NB4 (cell line): ENCODE measurements at places on chromosomes 7 and 10.

- no peak for DNase-seq
Observed at GRCh38 chr10:79231908-79232307, 115.4 kb upstream of the PPIF start.

DNA sequence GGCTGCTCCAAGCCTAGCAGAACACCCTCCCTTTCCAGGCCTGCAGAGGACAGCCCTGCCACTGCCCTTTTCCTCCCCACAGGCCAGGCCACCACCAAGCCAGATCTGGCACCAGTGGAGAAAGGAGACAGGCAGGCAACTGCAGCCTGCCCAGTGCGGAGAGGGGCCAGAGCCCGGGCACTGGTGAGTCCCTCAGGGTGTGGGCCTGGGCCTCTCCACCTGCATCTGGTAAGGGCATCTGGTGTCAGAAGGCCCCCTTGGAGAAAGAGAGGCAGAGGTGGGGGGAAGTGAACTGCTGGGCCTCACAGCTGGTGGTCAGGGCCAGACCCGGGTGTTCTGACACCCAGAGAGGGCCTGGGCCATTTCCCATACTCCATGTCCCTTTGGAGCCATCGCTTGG lies 27.9 kb downstream of the ZNF783 start:
- no peak for DNase-seq

DNA sequence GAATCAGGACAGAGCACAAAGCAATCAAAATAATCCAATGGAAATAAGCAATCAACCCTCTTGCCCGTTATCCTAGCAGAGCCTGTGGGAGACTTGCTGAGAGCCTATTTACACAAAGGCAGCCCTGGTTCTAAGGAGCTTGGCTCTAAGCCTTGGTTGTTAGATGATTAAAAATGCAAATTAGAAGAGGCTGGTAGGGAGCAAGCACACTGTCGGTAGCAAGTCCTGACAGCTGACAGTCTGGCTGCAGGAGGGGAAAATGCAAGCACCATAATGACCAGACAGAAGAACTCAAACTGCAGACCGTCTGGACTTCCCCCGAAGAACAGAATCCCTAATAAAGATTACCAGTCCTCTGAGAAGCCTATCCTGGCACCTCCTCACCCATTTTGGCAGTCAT lies 131.8 kb upstream of the CTTNBP2 start:
- no peak for DNase-seq

DNA sequence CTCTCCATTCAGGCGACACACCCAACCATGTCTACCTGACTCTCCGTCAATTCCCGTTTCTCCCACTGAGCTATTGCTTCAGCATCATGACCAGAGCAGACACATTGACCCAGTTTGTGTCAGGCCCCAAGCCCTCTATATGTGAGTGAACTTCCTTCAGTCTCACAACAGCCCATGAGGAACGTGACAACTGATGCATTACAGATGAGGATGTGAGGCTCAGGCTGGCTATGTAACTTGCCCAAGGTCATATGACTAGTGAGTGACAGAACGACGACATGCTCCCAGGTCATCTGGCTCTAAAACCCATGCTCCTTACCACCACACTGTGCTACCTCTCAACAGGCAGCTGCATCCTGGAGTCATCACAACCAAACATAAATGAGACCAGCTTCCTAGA lies 3.7 kb downstream of the TMEM140 start:
- DNase-seq, result no peak

- DNase-seq, result no peak
Observed at GRCh38 chr10:23834091-23834490, 374.8 kb upstream of the KIAA1217 start.

DNA sequence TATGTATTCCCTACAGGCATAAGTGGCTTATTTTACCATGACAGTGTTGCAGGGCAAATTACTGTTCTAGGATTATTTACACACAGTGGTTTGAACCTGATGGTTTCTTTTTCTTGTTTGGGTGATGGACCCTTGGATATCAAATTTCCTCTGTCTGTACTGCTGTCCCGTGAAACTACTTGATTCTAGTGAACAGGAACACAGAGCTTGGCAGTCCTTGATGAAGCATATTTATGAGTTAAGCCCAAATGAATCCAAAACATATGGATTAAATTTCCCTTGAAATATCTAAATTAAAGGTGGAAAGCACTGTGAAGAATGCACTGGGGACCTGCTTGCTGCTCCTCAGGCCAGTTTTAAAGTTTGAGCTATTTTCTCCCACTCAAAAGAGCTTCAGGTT lies 635.3 kb downstream of the INHBA start:
- no peak for DNase-seq

DNA sequence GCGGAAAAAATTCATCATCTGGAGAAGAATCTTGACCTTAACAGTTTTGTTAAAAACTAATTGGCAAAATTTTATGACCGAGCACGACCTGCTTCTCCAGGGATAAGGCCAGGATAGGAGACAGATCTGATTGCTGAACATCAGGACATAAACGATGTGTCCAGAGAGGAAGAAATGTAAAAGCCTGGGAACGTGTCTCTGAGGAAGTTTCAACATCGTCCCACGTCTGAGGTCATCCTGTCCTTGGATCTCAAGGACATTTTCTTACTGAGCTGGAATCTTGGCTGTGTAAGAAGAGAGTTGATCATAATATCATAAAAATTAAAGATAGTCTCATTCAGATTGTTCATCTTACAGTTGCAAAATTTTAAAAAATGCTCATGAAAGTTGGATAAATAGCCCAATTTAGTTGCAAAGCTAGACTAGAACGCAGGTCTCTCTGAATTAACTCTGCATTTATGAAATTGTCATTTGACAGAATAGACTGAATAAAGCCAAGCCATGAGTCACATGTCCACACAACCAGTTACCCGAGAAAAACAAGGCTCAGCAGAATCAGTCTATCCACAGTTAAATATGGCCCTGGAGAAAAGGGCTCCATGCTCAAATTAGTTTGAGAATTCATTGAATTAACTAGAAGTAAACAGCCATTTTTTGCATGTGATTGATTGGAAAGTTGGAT lies 120.0 kb upstream of the EGFR start:
- no peak for DNase-seq

DNA sequence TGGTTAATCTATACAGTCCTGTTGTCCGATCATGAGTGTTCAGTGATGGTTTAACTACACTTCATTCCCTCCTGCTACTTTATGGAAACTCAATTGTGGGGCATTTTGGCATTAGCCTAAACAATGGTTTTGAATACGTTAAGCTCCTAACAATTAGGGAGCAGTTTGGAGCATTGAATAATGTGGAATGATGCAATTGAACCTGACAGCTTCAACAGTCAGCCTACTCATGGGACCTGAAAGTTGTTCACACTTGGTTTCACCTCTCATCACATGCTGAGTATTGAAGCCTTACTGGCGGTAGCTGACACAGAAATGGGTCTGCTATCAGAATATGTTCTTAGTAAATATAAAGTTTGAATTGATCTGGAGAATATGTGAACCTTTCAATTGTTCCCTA lies 186.1 kb downstream of the MLLT10 start:
- DNase-seq, result no peak

- DNase-seq, result peak; percentile 64
Observed at GRCh38 chr10:89295597-89295996, 6.2 kb upstream of the IFIT2 start.

GRCh38 chr7:94431176-94431575 lies 36.5 kb downstream of the COL1A2 start:
- DNase-seq, result no peak

DNA sequence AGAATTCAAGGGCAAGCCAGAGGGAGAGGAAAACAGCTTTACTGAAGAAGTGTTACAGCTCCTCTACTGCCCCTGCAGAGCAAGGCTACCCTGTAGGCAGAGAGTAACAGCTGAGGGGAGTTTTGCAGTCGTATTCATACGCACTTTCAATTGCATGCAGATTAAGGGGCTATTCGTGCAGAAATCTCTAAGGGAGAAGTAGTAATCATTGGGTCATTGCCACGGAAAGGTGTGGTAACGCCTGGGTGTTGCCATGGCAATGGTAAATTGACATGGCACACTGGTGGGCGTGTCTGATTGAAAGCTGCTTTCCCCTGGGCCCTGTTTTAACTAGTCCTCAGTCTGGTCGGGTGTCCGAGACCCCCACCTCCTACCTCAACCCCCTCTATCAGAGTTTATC lies 227.2 kb downstream of the NSUN6 start:
- no peak for DNase-seq

GRCh38 chr7:106225856-106226255 lies 58.9 kb downstream of the NAMPT start:
- no peak for DNase-seq

DNA sequence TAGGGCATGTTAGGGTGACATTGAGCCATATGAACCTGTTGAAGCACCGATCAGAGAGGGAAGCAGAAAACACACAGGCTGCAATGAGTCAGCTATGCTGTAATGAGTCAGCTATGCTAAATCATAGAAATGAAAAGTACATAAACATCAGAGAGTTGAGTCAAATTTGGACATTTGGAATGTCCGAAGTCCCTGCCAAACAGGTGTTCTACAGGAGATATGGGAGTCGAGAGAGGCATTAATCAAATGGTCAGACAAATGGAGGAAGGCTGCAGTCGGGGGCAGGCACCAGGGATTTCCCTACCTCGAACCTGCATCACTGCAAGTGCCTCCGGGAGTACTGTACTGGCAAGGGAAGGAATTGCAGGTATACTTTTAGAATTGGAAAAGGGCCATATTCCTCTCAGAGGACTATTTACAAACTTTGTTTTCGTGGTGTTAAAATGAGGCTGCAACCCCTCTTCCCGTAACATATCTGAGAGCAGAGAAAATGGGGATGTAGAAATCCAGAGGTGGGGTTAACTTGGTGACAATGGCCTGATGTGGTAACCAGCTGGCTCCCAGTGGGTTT lies 8.8 kb upstream of the ZC3HAV1 start:
- DNase-seq, result peak; percentile 73

DNA sequence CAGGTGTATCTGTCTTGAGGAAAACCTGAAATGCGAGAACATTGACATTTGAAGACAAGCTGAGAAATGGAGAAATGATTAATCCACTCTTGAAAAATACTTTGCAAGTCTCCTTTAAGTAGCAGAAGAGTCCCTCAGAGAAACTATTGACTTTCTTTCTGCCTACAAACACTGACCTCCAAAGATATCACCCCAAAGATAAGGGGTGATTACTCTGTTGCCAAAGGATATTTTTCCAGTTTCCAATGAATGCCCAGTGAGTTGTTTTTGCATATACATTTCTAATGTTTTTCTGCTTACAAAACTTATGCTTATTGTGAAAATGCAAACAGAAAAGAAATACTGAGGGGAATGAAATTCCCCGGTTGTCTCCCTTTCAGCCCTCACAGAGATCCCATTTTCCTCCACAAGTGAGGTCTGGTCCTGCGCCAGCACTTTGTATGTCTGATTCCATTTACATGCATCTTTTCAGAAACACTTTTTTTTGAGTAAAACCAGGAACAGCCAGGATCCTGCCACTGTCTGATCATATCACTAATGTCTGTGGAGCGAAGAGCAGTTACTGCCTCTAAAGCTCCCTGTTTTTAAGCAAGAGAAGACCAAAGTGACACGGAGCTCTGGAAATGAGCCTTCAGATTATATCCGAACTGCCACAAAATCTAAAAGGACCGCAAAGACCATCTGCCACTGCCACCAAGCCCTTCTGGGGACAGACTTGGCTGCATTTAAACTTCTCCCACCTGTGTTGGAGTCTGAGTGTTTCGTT lies 82.9 kb upstream of the PDCD4 start:
- DNase-seq, result no peak

DNA sequence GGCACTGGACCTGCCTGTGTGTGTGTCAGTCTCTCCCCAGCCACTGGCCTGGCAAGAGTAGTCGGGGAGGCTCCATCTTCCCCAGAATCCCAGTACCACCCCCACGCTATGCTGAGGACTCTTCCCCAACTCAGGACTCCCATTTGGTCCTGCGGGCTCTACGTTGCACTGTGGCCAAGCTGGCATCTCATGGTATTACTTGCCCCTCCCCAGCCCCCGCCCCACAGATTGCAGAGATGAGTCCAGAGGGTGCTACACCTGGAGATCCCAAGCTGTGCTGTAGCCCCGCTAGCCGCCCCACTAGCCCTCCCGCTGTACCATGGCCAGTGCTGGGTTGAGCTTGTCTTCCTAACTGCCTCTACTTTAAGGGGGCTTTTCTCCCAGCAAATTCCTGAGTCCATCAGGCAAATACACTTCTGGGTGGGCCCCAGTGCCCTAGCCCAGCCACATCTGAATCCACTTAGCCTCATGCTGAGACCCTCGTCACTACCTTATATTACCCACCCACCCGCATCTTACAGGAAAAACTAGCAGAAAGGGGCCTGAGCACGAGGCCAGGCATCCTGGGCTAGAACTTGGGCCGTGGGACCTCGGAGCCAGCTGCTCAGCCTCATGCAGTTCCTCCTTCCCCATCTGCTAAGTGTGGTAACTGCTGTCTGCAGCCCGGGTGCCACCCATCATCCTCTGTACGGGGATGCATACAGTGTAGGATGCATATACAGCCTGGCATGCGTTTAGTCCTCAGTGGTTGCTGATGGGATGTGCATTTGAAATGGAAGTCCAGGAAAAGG lies 65.8 kb upstream of the CACUL1 start:
- DNase-seq, result no peak

GRCh38 chr7:135467207-135467711 lies 42.6 kb downstream of the CNOT4 start:
- DNase-seq, result no peak

- no peak for DNase-seq
Observed at GRCh38 chr7:29956487-29956836, 33.1 kb downstream of the SCRN1 start.

DNA sequence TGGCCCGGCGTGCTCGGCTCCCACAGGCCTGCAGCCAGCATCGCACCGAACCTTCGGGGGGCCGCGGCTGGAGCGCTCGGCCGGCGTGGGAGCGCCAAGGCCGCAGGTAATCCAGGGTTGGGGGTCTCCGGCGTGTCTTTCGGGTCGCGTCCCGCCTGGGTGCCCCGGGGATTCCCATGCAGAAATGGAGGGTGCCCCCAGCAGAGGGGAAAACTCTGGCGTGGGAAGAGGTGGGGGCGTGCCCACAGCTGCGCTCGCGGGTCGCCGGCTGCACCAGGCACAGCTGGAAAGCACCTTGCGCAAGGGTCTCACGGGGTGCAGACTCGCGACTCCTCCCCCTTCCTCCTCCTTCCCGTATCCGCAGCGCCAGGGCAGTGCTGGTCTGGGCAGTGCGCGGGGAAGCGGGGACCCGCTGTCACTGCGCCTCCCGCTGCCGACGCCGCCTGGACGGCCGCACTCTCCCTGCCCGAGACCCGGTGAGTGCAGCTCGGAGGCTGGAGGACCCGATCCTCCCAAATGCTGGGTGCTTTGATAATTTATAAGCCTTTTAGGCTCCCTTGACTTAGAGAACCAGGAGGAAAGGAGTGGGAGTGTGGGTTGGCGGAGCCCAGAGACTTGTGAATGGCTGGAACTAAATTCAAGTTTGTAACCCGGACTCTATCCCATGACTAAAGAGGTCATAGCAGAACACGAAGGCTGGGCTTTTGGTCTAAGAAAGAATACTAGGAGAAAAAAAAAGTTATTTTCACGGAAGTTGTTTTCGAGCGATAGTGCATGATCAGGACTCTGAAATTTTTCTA lies 489 bp downstream of the MAP3K8 start:
- DNase-seq, result peak; percentile 92

DNA sequence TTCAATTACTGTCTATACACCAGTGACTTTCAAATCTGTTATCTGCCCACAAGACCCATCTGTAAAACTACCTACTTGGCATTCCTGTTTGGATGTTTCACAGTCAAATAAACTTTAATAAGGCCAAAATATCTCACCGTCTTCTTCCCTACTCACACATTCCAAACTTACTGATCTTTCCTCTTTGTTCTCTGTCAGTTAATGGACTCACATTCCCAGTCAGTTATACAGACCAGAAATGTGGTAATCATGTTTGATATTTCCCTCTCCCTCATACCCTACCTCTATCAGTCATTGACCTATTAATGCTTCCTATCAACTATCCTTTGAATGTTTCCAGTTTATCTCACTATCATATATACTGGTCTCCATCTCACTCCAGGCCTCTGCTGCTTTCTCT lies 28.5 kb upstream of the HDAC9 start:
- no peak for DNase-seq
